Esophagus squamous epithelium (tissue), 5 donors: ENCODE measurements at places on chromosomes 6 and 20. TPM values are rescaled to one million over a fixed set of nuclear protein-coding genes. Genes with fewer than 3 reads are reported as not detected.

Gene GLP1R
- total RNA-seq, result 0.15 TPM

Gene HLA-DQA1
- total RNA-seq, result 9.0 TPM

Gene GMPR
- total RNA-seq, result 6.3 TPM

Gene PLCB1
- 5.2 TPM for total RNA-seq

Gene ARFGEF2
- 23.7 TPM for total RNA-seq

GRCh38 chr6:166446146-166446545, 63.4 kb upstream of the MPC1 start:
- no peak overlapping the region for H3K4me3 ChIP-seq
- no peaks in the 10 kb centered on the region for H3K27me3 ChIP-seq
- peaks cover 63% of the 10 kb centered on the region for H3K36me3 ChIP-seq
- no peaks in the 10 kb centered on the region for H3K4me1 ChIP-seq

GRCh38 chr6:143885116-143885515, 20.8 kb downstream of the ZC2HC1B start:
- H3K27me3 ChIP-seq, result no peaks in the 10 kb centered on the region
- no peaks in the 10 kb centered on the region for H3K36me3 ChIP-seq
- DNase-seq, result no peak
- H3K27ac ChIP-seq, result no peak overlapping the region
- H3K4me1 ChIP-seq, result no peaks in the 10 kb centered on the region

DNA sequence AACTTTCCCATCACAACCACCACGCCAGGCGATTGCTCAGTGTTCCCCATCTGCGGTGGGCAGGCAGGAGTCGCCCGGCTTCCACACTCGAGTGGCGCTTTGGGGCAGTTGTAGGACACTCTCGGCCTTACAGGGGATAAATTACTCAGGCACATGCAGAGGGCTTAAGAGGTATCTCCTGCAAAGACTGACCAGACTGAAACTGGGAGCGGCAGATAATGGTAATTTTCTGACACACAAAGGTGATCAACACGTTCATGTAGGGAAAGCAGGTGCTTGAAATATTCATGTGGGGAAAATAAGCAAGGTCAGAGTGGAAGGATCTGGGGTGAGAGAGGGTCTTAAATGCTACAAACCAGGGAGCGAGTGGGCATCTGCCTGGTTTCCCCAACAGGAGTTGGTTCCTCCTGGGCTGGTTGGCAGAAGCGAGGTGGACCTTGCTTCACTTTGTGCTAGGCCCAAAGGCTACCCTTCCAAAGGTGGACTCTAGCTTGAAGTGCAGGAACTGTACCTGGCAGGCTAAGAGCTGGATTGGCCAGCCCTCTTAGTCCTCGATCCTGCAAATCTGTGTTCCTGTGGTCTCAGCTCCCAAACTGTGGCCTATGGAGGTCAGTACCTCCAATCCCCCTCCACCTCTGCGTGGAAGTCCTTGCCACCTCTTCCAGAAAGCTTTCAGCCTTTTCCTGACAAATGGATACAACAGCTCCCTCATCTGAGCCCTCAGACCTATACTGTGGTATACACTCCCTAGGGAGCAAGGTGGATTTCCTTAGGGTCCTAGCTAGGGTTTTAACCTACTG, 16.7 kb downstream of the PLAGL2 start:
- H3K4me1 ChIP-seq, result peaks cover 8% of the 10 kb centered on the region

DNA sequence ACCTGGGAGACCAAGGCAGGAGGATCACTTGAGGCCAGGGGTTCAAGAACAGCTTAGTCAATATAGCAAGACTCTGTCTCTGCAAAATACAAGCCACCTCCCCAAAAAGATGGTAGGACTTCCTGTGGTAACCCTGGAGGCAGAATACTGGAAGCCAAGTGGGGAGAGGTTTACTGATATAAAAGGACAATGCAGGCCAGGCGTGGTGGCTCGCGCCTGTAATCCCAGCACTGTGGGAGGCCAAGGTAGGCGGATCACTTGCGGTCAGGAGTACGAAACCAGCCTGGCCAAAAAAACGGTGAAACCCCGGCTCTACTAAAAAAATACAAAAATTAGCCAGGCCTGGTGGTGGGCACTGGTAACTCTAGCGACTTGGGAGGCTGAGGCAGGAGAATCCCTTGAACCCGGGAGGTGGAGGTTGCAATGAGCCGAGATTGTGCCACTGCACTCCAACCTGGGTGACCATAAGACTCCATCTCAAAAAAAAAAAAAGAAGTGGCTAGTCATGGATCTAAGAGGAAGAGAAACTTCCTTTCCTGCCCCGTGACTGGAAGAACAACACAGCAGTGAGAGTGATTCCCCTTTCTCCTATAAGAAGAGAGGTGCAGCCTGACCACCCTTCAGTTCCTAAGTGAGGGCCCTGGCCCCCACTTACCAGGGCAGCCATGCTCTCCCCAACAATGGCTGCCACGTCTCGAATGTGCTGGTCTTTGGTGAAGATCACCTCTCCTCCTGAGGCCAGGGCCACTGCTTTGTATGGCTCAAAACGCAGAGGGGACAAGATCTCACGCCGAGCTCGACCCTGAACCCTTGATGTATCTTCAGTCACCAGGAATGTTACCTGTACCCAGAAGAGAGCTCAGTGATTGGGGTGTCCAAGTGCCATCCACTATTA, 6.2 kb downstream of the SAPCD1 start:
- peaks cover 3% of the 10 kb centered on the region for H3K4me1 ChIP-seq
- H3K27ac ChIP-seq, result peak overlapping the region; percentile 28
- H3K27me3 ChIP-seq, result no peaks in the 10 kb centered on the region
- no peak overlapping the region for H3K4me3 ChIP-seq
- DNase-seq, result no peak

DNA sequence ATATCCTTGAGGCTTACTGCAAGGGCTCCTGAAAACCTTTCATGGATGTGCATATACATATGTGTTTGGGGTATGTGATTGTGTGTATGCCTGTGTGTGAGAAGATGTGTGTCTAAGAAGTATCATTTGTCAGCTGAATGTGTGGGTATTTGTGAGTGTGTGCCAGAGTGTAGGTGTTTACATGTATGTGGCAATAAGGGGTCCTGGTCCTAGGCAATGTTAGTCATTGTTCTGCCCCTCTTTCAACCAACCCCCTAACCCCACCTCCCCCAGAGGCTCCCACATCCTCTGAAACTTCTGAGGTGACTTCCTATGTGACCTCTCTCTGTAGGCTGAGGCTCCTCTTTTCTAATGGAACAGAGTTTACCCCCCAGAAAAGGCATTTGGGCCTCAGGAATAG, 186.4 kb downstream of the LRFN2 start:
- H3K4me3 ChIP-seq, result no peak overlapping the region
- no peaks in the 10 kb centered on the region for H3K4me1 ChIP-seq
- DNase-seq, result no peak

DNA sequence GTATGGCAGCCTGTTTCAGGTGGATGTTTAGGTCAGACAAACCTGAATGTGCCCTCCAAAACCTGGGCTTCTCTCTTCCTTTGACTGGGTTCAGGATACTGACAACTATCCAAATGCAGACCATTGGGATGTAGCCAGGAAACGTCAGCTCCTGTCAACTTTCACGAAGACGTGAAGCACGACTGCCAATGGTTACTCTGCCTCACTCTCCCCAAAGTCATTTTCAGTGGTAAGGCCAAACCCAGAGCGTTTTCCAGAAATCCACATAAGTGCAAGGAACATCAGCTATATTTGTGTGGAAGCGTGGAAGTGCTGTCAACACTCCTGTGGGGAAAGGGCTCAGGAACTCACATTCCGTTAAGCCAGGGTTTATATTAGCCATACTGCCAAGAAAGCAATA, 20.1 kb upstream of the RCAN2 start:
- H3K4me3 ChIP-seq, result no peak overlapping the region
- no peaks in the 10 kb centered on the region for H3K36me3 ChIP-seq
- H3K4me1 ChIP-seq, result no peaks in the 10 kb centered on the region
- DNase-seq, result no peak
- H3K27ac ChIP-seq, result no peak overlapping the region

- no peaks in the 10 kb centered on the region for H3K4me1 ChIP-seq
- H3K27ac ChIP-seq, result no peak overlapping the region
Measured at GRCh38 chr6:135087803-135088202, 33.2 kb upstream of the HBS1L start.

DNA sequence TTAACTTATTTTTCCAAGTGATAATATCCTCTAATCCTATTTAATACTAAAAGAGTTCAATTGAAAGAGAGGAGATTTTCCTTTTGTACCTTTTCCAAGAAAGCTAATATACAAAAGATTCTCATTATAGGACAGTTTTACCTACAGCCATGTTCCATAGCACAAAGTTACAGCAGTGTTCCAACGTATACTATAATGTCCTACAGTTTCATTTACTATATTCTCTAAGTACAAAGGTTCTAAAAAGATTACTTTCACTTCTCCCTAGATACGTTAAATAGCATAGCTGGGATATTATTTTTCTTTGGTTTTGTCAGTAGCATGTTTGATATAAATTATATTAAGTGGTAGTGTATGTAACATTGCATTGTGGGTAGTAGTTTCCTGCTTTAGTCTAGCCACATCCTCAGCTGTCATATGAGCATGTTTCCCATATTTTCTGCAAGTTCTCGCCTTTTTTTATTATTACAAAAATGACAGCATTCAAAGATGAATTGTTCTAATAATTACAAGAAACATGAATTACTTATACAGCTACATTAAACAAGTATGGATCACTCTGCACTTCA, 4.4 kb upstream of the RUNX2 start:
- H3K36me3 ChIP-seq, result no peaks in the 10 kb centered on the region
- DNase-seq, result no peak
- H3K27me3 ChIP-seq, result no peaks in the 10 kb centered on the region

- no peak overlapping the region for H3K27ac ChIP-seq
- H3K27me3 ChIP-seq, result no peaks in the 10 kb centered on the region
- no peak for DNase-seq
- H3K36me3 ChIP-seq, result no peaks in the 10 kb centered on the region
- no peaks in the 10 kb centered on the region for H3K4me1 ChIP-seq
Measured at GRCh38 chr6:90428514-90428913, 131.9 kb upstream of the BACH2 start.

GRCh38 chr20:61444637-61445036, 192.6 kb downstream of the CDH4 start:
- H3K4me3 ChIP-seq, result no peak overlapping the region
- no peak overlapping the region for H3K27ac ChIP-seq
- no peak for DNase-seq
- H3K27me3 ChIP-seq, result peaks cover 4% of the 10 kb centered on the region
- H3K4me1 ChIP-seq, result no peaks in the 10 kb centered on the region

- H3K27ac ChIP-seq, result no peak overlapping the region
- DNase-seq, result no peak
- no peak overlapping the region for H3K4me3 ChIP-seq
- no peaks in the 10 kb centered on the region for H3K27me3 ChIP-seq
Measured at GRCh38 chr6:74073429-74073828, 377.4 kb downstream of the CD109 start.

GRCh38 chr6:148455225-148455624, 112.6 kb downstream of the SASH1 start:
- H3K27me3 ChIP-seq, result no peaks in the 10 kb centered on the region
- H3K36me3 ChIP-seq, result no peaks in the 10 kb centered on the region
- peaks cover 24% of the 10 kb centered on the region for H3K4me1 ChIP-seq
- no peak for DNase-seq

GRCh38 chr20:54680872-54681619, 205.7 kb downstream of the DOK5 start:
- H3K36me3 ChIP-seq, result no peaks in the 10 kb centered on the region
- no peak overlapping the region for H3K4me3 ChIP-seq
- no peak overlapping the region for H3K27ac ChIP-seq
- DNase-seq, result no peak
- no peaks in the 10 kb centered on the region for H3K4me1 ChIP-seq

- H3K36me3 ChIP-seq, result no peaks in the 10 kb centered on the region
- H3K27me3 ChIP-seq, result no peaks in the 10 kb centered on the region
- H3K4me1 ChIP-seq, result no peaks in the 10 kb centered on the region
- no peak overlapping the region for H3K4me3 ChIP-seq
- no peak overlapping the region for H3K27ac ChIP-seq
- DNase-seq, result no peak
Measured at GRCh38 chr6:85115376-85115775, 334.5 kb upstream of the NT5E start.

DNA sequence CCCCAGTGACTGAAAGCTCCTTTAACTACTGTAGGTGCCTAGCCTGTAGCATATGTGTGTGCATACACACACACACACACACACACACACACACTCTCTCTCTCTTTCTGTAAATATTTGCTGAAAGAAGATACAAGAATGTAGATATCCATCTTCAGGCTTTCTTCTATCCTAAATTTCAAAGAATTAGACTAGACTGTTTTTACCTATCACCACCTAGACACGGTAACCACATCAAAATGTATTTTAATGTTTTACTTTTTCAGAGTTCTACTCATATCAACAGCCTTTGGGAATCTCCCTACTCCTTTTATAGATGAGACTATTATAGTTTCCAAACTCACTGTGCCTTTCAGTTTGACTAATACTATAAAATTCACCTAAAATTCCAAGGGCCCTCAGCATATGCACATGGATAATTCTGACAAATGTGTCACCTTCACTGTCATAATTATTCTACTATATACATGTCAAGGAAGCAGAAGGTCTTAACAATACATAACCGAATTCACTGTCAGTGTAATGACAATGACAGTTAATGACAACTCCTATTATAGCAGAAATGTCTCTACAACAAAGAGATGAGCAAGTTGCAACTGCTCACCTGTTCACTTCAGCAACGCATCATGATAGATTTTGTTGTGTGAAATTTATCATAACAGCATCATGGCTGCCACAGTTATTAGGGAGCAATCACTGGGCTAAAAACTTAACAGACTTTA, 236.5 kb downstream of the GMPR start:
- H3K27ac ChIP-seq, result no peak overlapping the region
- H3K27me3 ChIP-seq, result no peaks in the 10 kb centered on the region
- H3K36me3 ChIP-seq, result no peaks in the 10 kb centered on the region

- no peaks in the 10 kb centered on the region for H3K4me1 ChIP-seq
- DNase-seq, result no peak
- no peak overlapping the region for H3K4me3 ChIP-seq
- H3K27me3 ChIP-seq, result no peaks in the 10 kb centered on the region
Measured at GRCh38 chr6:109720311-109720710, 29.2 kb downstream of the FIG4 start.

DNA sequence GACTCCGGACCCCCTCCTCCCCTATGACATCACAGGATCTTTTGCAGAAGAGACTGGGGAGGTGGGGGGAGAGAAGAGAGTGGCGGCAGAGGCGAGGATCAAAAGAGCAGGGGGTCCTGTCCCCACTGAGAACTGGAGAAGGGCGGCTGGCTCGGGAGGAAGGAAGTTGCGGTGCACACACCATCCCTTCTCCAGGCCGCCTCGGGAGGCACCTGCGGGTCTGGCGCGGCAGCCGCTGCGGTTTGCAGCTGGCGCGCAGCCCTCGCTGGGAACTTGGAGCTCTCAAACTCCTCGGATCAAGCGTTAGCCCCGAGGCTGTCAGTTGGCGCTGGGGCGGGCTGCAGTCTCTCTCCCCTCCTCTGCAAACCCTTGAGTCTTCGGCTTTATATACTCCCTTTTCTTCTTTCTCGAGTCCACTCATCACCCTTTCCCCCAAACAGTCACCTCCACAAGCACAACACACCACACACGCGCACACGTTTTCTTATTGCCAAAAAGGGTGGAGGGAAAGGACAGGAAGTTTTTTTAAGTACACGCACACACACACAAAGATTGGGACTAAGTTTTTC, 180.7 kb downstream of the TBXT start:
- no peak for DNase-seq
- no peak overlapping the region for H3K4me3 ChIP-seq
- no peaks in the 10 kb centered on the region for H3K36me3 ChIP-seq
- H3K27ac ChIP-seq, result no peak overlapping the region
- H3K27me3 ChIP-seq, result no peaks in the 10 kb centered on the region
- H3K4me1 ChIP-seq, result no peaks in the 10 kb centered on the region
